PC-9 (cell line): ENCODE measurements at places on chromosomes 6 and 20.

- no peak for DNase-seq
These were observed 101.8 kb upstream of the COL21A1 start for GRCh38 chr6:56349194-56349593.

GRCh38 chr6:105273589-105273988 lies 93.8 kb upstream of the POPDC3 start:
- no peak for DNase-seq

DNA sequence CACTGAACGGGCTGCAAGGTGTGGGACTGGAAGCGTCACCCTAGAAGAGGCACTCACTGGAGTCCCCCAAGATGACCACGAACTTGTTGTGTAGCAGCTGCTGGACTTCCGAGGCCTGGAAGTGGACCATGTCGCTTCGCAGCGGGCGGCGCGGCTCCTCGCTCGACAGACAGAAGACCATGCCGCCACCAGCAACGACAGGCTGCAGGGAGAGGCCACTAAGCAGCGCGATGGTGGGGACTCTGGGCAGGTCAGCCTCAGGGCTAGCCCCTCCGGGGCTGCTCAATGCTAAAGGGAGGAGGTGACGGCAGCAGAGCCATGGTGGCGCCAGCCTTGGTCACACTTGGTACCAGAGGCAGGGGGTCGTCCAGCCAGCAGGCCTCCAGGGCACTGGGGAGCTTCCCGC lies 720 bp downstream of the PCED1A start:
- no peak for DNase-seq

DNA sequence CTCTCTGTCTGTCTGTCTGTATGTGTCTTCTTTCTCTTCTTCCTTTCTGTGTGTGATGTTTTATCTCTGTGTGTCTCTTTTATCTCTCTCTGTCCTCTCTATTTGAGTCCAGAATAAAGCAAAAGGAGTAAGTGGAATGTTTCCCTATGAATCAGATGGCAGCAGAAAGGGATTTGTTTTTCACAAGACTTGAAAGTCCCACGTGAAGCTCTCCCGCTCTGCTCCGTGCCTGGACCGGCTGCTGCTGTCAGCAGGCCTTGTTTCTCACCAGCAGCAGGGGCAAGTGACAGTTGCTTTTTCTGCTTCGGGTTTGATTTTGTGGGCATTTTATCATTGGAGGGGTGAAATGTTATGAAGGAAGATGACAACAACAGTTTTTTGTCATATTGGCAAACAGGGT lies 212.7 kb downstream of the PACRG start:
- DNase-seq = no peak

- no peak for DNase-seq
These were observed 60.7 kb upstream of the ADGRG6 start for GRCh38 chr6:142241061-142241460.
